ENCODE measurements at places on chromosomes 3 and 15.

- peak; percentile 76 for DNase-seq
- H3K36me3 ChIP-seq: peaks cover 15% of the 10 kb centered on the region
- no peaks in the 10 kb centered on the region for H3K27me3 ChIP-seq
- H3K4me3 ChIP-seq: no peak overlapping the region
Observed at GRCh38 chr15:89171136-89172072, 50.0 kb downstream of the RLBP1 start.

DNA sequence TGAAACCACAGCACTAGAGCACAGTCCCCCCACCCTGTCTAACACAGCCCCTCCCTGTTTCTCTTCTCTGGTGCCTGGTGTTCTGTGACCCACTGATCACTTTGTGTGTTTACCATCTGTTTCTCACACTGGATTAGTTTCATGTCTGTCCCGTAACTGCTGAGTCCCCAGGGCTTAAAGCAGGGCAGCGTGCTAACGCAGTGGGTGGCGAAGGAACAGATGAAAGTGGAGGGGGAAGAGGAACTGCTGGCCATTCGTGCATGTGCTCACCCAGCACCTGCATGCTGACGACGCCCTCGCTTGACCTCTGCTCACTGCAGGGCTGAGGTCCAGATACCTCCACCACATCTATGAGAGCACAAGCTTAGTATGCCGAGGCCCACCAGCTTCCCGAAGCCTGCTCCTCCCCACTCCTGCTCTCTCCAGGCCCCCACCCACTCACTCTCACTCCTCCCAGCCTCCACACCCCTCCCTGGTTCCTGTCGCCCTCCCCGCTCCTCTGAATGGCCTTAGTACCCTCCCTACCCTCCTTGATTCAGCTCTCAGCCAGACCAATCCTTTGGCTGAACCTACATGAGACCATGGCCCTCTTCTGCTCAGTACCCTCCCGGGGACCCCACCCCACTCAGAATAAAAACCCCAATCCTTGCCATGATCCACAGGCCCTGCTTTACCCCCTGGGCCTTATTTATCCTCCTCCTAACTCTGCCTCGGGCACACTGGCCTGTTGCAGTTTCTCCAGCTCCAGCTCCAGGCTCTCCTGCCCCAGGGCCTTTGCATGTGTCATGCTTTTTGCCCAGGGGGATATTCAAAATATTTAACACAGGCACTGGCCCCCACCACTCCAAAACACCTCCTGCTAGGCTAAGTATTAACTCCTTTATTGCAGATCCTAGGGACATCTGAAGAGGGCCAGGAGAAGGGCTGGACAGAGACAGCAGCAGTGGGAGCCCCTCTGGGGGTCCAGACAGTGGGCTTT is 15.1 kb upstream of the IQSEC1 start:
- H3K36me3 ChIP-seq: no peaks in the 10 kb centered on the region
- peaks cover 72% of the 10 kb centered on the region for H3K4me1 ChIP-seq
- no peaks in the 10 kb centered on the region for H3K27me3 ChIP-seq
- DNase-seq: no peak
- peak overlapping the region; percentile 73 for H3K27ac ChIP-seq
- H3K4me3 ChIP-seq: no peak overlapping the region

- no peaks in the 10 kb centered on the region for H3K27me3 ChIP-seq
- peak overlapping the region; percentile 75 for H3K4me3 ChIP-seq
- peaks cover 12% of the 10 kb centered on the region for H3K4me1 ChIP-seq
- no peak for DNase-seq
- no peaks in the 10 kb centered on the region for H3K36me3 ChIP-seq
- H3K27ac ChIP-seq: peak overlapping the region; percentile 97
Observed at GRCh38 chr3:196712514-196713413, 587 bp downstream of the PIGX start.

- no peaks in the 10 kb centered on the region for H3K4me1 ChIP-seq
- no peak overlapping the region for H3K27ac ChIP-seq
- DNase-seq: peak; percentile 35
Observed at GRCh38 chr15:25172691-25173090, 217.9 kb downstream of the SNRPN start.

DNA sequence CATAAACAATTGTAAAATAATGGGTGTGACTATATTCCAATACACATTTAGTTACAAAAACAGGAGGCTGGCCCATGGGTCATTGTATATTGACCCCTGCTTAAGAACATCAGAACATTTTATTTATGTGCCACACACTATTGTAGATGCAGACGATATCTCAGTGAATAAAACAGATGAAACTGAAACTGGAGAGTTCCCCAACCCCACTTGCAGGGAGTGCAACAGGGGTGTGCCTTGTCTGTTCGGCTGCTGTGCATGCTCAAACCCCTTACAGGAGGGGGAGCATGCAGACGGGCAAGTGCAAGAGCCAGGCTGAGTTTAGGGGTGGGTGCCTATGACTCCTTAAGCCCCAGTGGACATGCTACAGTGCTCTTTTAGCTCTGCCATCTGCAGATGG is 509.6 kb downstream of the IGSF11 start:
- no peaks in the 10 kb centered on the region for H3K36me3 ChIP-seq
- H3K4me1 ChIP-seq: no peaks in the 10 kb centered on the region
- H3K27ac ChIP-seq: no peak overlapping the region
- no peak overlapping the region for H3K4me3 ChIP-seq
- no peak for DNase-seq

DNA sequence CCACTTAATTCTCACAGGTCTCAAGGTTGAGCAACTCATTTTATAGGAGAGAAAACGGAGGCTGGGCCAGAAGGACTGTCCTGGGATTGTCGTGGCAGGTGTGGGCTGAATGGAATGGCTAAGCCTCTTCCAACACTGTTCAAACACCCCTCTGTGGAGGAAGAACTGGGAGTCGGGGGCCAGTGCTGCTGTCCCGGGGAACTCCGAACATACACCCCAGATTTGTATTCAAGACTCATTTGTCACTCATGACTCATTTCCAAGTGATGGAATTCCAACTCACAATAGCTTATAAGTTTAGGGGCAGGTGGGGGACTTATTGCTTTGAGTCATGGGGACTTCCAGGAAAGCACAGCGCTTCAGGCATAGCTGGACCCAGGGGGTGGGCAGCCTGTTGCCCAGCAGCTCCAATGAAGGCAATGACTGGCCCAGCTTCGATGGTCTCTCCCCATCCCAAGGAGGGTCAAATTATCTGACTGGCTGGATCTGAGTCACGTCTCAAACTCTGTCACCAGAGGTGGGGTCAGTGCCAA is 72.5 kb downstream of the TM2D3 start:
- no peak overlapping the region for H3K27ac ChIP-seq
- no peaks in the 10 kb centered on the region for H3K36me3 ChIP-seq
- no peaks in the 10 kb centered on the region for H3K4me1 ChIP-seq
- no peaks in the 10 kb centered on the region for H3K27me3 ChIP-seq

- H3K4me3 ChIP-seq: no peak overlapping the region
- H3K27me3 ChIP-seq: no peaks in the 10 kb centered on the region
- H3K4me1 ChIP-seq: no peaks in the 10 kb centered on the region
- H3K36me3 ChIP-seq: no peaks in the 10 kb centered on the region
Observed at GRCh38 chr3:139587797-139588196, 48.3 kb upstream of the RBP1 start.

GRCh38 chr15:52359722-52360121 is 64.1 kb upstream of the MYO5C start:
- H3K27ac ChIP-seq: no peak overlapping the region
- peaks cover 54% of the 10 kb centered on the region for H3K36me3 ChIP-seq
- no peak overlapping the region for H3K4me3 ChIP-seq
- no peaks in the 10 kb centered on the region for H3K27me3 ChIP-seq
- H3K4me1 ChIP-seq: no peaks in the 10 kb centered on the region

- H3K4me1 ChIP-seq: no peaks in the 10 kb centered on the region
- DNase-seq: no peak
- no peak overlapping the region for H3K27ac ChIP-seq
- no peak overlapping the region for H3K4me3 ChIP-seq
- H3K36me3 ChIP-seq: no peaks in the 10 kb centered on the region
- no peaks in the 10 kb centered on the region for H3K27me3 ChIP-seq
Observed at GRCh38 chr3:73633916-73634344, 9.2 kb upstream of the PDZRN3 start.

GRCh38 chr3:53171827-53172505 is 11.0 kb downstream of the PRKCD start:
- peaks cover 100% of the 10 kb centered on the region for H3K4me1 ChIP-seq
- H3K4me3 ChIP-seq: no peak overlapping the region
- no peak for DNase-seq
- H3K36me3 ChIP-seq: peaks cover 60% of the 10 kb centered on the region
- no peak overlapping the region for H3K27ac ChIP-seq

DNA sequence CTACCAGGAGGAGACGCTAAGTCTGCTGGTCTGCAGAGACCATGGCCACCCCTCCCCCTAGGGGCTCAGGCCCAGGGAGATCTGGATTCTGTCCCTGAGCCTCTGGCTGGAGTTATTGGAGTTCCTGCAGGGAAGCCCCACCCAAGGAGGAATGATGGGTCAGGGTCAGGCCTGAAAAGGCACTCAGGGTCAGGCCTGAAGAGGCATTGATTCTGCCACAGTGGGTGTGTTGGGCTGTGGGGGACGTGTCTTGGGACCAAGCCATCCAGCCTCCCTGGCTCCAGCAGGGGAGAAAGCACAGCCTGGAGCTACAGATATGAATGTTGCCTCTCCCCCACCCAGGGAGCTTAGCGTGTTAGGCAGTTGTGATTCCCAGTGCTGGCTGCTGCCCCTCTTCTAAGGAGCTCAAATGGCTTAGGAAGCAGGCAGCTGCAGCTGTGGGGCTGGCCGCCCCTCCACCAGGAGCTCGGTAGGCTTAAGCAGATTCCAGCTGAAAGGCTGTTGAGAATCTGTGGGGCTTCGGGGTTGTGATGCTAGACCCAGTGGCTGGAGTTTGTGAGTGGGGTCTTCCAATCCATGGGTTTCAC is 176.7 kb downstream of the CHL1 start:
- no peak overlapping the region for H3K4me3 ChIP-seq
- DNase-seq: peak; percentile 61
- H3K27ac ChIP-seq: no peak overlapping the region
- no peaks in the 10 kb centered on the region for H3K36me3 ChIP-seq

- H3K36me3 ChIP-seq: no peaks in the 10 kb centered on the region
- no peak overlapping the region for H3K4me3 ChIP-seq
- no peaks in the 10 kb centered on the region for H3K27me3 ChIP-seq
- H3K27ac ChIP-seq: no peak overlapping the region
- no peak for DNase-seq
Observed at GRCh38 chr3:14227856-14228255, 49.2 kb downstream of the LSM3 start.

DNA sequence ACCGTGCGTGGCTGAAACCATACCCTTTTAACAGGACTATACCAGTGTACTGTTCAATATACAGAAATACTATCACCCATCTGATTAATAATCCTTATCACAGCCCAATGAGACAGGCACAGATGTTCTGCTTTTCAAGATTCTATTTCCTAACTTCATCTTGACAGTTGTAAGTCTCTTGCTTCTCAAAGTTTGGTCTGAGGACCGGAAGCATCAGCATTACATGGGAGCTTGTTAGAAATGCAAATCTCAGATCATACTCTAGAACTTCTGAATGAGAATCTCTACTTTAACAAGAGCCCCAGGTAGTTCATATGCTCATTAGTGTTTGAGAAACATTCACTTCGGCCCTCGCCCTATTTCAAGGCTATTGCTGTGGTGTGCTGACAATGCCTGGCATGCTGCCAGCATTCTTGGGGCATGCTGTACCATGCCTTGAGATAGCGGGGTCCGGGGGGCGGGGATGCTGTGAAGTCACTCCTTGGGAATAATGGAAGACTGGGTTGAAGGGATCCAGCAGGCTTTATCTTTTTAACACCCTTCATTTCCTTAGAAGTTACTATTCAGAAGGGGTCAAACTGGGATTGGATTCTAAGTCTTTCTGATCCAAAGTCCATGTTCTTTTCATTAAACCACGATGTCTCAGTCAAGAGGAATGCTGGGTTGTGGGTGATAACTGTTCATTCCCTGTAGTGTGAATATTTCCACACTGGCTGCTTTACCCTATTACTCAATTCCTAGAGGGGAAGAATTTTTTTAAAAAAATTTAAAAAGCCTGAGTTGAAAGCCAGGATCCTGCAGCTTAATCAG is 194.7 kb downstream of the LPP start:
- no peak overlapping the region for H3K4me3 ChIP-seq
- H3K27ac ChIP-seq: peak overlapping the region; percentile 18
- no peaks in the 10 kb centered on the region for H3K36me3 ChIP-seq
- no peaks in the 10 kb centered on the region for H3K27me3 ChIP-seq
- no peak for DNase-seq

- no peaks in the 10 kb centered on the region for H3K27me3 ChIP-seq
- no peak overlapping the region for H3K4me3 ChIP-seq
- H3K36me3 ChIP-seq: no peaks in the 10 kb centered on the region
- DNase-seq: no peak
Observed at GRCh38 chr15:73585871-73586654, 47.1 kb downstream of the NPTN start.

- H3K27ac ChIP-seq: no peak overlapping the region
- no peaks in the 10 kb centered on the region for H3K27me3 ChIP-seq
- no peak overlapping the region for H3K4me3 ChIP-seq
- DNase-seq: no peak
Observed at GRCh38 chr3:175246766-175247165, 387.6 kb downstream of the NAALADL2 start.

DNA sequence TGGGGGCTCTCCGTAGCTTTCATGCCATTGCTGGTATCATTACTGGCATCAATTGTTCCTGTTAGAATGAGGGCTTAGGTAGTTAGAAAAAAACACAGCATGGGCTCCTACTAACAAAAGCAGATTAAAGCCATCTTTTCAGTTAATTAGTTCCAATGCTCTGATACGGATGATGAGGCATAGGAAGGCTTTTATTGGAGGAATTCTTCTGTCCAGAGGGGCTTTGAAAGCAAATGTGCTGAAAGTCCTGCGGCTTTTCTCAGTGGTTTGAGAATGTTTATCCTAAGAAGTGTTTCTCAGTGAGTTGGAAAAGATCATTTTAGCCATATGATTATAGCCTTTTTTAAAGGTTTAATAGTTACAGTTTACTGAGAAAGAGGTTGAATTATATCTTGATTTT is 198.5 kb downstream of the THSD4 start:
- H3K4me1 ChIP-seq: no peaks in the 10 kb centered on the region
- H3K36me3 ChIP-seq: no peaks in the 10 kb centered on the region
- no peak overlapping the region for H3K27ac ChIP-seq
- no peak for DNase-seq

DNA sequence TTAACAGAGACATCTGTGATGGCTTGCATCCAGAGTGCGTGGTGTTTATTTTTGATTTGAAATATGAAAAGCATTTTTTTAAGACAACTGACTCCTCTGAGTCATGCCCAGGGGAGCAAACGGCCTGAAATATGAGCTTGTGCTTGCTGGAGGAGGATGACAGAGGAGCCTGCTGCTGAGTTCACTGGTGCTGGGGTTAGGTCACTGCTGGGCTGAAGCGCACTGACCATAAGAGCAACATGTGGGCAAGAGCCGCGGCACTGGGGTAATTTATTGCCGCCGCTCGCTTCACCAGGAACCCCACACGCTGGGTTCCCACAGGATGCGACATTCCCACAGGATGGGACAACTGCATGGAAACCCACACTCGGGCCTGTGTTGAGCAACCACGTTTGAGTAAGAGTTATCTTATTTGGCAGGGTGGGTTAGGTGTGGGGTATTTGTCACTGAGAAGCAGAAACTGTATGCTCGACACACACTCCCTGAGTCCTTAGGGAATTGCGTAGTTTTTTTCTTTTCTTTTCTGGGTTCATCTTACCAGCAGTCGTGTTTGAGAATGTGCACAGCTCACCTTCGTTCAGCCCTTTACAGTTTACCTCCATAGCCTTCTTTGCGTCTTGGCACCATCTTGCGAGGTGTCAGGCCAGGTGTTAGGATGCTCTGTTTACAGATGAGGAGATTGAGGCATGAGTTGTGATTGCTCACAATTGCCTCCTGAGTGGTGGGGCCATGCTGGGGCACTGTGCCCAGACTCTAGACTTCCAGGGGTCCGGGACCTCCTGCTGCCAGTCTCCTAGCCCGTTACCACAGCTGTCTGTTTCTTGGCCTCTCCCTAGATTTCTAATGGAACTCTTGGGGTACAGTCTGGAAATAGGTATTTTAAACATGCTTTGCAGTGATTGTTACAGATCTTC is 60.4 kb downstream of the SMAD3 start:
- peak; percentile 63 for DNase-seq
- H3K36me3 ChIP-seq: peaks cover 17% of the 10 kb centered on the region

Data from spleen (tissue), 13 donors.